ENCODE measurements at places on chromosomes 5 and 9. TPM values are rescaled to one million over a fixed set of nuclear protein-coding genes. Genes with fewer than 3 reads are reported as not detected.

- DNase-seq, result no peak
Observed at GRCh38 chr5:102777099-102777498, 22.0 kb downstream of the PAM start.

PCDHA2 gene
- not detected for polyA plus RNA-seq

- no peak for DNase-seq
Observed at GRCh38 chr5:167578977-167579692, 712.3 kb upstream of the WWC1 start.

GHR gene
- 0.54 TPM for polyA plus RNA-seq

DNA sequence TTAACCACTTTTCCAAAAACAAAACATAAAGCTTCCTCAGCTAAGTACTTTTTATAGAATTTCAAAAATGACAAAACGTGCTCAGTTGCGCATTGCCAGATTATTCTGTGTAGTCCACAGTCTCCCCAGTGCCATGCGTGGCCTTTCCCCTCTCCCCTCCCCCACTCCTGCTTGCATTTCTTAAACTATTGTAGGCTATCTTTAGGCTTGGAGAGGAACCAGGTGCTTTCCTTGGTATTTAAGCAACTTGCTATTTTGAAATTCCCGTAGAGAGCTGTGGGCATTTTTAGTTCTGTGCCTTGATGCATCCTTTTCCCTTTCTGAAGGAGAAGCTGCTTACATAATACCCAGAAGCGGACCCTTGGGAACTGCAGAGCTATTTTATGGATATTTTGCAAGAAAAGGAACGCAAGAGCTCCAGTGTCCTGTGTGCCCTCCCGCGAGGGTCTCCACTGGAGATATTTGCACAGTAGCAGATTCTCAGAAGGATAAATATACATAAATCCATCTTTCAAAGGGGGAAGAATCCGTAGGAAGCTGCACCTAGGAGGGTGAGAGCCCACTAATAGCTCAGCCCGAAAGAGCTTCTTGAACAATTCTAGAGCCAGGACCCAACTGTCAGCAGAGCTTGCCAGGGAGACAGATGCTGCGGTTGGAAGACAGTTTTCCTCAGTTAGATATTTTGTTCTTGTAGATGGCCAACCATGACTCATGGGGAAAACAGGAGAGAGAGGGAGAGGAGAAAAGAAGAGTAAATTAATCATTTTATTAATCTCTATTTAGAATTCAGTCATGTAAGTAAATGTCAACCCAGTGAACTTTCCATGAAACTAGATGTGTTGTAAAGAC, 1298.3 kb upstream of the WWC1 start:
- DNase-seq, result no peak

- no peak for DNase-seq
Observed at GRCh38 chr5:32536246-32536645, 49.1 kb upstream of the SUB1 start.

DNA sequence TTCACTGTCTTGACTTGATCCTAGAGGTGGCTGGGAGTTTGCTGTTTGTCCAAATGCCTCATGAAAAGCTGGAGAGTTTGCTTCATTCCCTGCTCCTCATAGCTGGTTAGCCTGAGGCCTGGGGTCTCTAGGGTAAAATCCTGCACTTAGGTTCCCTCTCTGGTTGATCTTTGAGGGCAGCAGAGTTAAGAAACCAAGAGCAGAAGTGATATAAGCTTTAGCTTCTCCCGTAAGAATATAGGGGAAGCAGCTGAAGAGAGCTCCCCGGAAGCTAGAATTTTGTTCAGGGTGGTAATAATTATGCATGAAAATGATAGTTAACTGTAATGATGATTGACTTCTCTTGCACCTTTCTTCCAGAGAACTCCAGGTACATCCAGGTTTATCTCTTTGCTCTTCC, 1.4 kb downstream of the FAM53C start:
- no peak for DNase-seq

Data from spleen (tissue), 13 donors.